NCI-H446 treated with DMSO at 0.1 percent for 48 hours (cell line): ENCODE measurements at places on chromosomes 16 and 17.

- DNase-seq, result no peak
Measured at GRCh38 chr17:27609611-27610303, 21.2 kb upstream of the LGALS9 start.

DNA sequence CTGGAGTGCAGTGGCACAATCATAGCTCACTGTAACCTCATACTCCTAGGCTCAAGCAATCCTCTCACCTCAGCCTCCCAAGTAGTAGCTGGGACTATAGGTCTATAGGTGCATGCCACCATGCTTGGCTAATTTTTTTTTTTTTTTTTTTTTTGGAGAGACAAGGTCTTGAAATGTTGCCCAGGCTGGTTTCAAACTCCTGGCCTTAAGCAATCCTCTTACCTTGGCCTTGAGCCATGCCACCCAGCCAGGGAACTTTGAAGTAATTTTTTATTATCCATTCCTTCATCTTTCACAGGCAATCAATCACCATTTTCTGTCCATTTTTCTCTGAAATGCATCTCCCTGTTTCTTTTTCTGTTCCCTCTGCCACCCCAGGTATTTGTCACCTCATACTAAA is 6.3 kb upstream of the PSMD7 start:
- no peak for DNase-seq

DNA sequence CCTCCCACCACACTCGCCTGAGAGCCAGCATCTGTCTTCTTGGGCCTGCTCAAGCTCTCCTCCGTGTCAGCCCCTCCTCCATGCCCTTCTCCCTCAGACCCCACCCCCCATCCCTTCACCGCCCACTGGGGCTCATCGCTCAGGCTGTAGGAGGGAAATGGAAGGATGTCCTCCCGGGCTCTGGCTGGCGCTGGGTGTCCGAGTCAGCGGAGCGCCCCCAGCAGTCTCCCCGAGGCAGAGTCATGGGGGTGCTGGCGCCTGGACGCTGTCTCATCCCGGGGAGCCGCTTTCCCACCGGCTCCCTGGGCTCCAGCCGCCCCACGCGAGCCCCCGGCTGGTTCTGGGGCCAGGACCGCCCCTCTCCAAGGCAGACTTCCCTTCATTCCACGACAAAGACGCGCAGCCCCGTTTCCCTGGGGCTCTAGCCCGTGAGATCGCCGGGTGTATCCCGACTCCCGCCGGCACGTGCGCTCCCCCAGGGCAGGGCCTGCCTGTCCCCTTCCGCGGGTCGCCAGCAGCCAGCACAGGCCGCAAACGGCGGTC is 428 bp upstream of the ANTKMT start:
- peak; percentile 20 for DNase-seq

DNA sequence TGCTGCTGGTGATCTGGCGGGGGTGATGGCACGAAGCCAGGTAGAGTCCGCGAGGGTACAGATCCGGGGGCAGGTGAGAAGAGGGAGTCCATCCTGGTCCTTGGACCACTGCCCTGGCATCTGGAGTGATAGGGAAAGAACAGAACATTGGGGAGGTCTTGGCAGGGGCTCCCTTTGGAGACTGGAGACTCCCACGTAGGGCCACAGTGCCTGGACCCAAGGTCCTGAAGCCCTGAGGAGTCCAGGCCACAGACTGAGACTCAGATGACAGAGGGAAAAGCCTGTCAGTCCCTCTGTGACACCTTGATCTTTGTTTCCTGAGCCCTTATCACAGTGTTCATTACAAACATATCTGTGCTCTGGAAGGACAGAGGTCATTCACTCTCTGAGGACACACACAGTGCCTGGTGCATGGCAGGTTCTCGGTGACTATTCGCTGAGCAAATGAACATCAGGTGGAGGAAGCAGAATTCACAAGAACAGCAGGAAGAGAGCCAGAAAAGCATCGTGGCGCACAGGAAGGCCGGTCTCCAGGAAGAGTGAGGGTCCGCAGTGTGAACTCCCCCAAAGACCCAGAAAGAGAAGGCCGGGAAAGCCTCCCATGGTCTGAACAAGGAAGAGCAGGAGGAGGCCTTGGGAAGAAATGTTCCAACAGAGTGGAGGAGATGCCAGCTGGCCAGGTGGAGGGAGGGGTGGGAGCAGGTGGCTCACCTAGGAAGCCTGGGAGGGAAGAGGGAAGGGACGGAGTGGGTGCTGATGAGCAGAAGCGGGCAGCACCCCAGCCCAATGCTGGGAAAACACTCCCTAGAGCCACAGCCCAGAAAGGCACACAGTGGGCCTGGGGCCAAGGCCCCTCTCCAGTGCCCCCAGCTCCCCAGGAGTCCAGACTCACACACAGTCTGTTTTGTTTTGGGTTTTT is 20.5 kb downstream of the PEMT start:
- DNase-seq, result no peak

GRCh38 chr17:42079541-42079940 is 18.7 kb downstream of the ZNF385C start:
- no peak for DNase-seq

- no peak for DNase-seq
Measured at GRCh38 chr17:14144508-14144907, 75.2 kb downstream of the COX10 start.

DNA sequence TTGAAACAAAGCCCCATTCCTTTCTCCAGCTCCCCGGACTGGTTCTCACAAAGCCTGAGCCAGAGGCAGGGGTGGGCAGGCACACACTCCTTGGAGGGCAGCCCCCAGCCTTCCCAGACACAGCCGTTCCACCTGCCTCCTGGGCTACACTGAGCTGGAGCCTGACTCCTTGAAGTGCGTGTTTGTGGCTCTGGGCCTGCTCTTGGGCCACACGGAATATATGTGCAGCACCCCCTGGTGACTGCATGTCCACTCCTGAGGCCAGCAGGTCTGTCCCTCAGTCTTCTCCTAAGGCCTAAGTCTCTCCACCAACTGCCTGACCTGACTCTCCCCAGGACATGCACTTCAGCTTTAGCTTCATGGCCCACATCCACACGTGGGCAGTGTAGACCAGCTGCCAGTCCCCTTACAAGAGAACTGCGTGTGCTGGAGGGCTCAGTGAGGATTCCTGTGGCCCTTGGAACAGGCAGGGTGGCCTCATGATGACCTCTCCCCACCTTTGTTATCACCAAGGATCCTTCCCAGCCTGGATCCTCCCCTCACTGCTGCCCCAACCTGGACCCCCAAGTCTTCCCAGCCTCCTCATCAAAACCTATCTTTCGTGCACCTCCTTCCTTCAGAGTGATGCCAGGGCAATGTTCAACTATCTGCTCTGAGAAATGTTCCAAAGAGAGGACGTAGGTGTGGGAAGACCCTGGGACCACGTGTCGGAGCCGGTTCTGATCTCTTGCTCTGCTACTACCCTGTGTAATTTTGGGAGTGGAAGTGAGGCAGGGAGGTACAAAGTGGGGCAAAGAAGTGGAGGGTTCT is 12.4 kb upstream of the SLC6A2 start:
- DNase-seq, result no peak

GRCh38 chr17:19379361-19380065 is 1.2 kb downstream of the MAPK7 start:
- DNase-seq, result no peak

DNA sequence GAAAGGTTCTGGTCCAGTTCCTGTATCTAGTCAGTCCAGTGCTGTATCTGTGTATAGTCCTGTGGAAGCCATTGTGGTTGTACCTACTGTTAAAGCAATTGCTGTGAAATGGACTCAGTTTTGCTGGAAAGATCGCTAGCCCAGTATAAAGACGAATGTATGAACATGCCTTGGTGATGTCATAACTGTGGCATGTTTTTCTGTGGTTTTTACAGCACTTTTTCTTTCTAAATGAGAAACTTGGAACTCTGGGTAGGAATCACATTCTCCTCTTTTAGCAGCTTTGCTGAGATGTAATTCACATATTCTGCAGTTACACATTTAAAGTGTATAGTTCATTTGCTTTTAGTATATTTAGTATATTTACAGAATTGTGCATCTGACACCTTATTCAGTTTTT is 58.1 kb downstream of the MAP2K4 start:
- DNase-seq, result no peak

DNA sequence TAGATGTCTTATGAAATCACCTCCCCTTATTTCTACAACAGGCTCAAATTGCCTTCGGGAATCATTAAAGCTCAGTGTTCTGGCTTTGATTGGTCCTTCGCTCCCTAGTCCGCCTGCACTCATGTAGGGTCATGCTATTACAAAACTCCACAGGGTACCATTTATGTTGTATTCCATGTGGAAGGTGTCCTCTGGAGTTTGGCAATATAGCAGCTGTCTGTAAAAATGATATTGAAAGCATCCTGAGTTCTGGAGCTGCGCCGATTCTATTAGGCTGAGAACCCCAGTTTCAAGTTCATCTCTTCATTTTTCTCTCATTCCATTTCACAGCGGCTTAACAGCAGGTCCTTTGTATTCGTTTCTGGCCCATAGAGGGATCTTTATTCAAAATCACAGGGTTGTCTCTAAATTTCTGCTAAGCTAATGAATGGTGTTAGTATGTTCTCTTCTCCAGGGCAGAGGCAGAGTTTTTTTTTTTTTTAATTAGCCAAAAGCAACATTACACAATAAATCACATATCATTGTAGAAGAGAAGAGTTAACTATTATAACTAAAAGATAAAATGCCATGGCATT is 71.9 kb upstream of the TEKT1 start:
- no peak for DNase-seq

DNA sequence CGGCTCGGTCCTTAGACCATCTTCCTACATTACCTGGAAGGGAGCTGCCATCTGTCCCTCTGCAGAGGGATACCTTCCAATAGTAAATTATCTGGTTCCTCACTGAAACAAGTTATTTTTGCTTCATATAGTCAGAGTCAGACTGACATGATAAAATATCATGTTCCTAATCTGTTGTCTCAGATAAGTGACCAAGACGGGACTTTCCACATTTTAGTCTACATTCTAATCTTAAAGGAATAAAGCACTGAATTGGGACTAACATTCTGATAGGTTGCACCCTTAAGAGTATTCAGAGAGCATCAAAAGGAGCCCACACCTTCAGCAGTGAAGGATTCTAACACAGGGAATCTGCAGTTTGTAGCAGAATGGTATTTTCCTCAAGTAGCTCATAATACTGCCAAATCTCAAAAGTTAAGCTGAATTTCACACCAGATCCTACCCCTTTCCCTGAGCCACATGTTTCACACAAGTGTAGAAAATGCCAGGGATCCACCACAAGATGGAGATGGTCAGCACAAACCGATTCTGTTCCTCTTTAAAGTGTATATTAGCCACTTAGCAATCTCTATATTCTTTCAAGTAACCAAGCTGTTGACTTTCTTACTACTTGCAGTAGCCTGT is 13.4 kb downstream of the GINS2 start:
- DNase-seq, result no peak

DNA sequence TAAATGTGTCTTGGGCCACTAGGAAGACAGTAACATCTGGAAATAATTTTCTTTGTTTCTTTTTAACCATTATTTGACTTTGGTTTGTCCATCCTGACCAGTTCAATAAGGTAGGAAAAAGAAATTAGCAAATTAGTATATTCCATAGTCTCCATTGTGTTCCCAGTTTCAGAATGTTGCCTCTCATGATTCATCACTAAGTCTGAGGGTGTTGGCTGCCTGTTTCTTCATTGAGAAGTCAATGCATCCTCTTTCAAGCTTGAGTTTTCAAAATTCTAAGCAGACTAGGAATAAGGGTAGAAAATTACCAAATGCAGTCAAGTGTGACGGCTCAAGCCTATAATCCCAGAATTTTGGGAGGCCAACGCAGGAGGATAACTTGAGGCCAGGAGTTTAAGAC is 41.9 kb downstream of the ZFHX3 start:
- no peak for DNase-seq

GRCh38 chr17:79464318-79465010 is 146.4 kb downstream of the RBFOX3 start:
- DNase-seq, result no peak

DNA sequence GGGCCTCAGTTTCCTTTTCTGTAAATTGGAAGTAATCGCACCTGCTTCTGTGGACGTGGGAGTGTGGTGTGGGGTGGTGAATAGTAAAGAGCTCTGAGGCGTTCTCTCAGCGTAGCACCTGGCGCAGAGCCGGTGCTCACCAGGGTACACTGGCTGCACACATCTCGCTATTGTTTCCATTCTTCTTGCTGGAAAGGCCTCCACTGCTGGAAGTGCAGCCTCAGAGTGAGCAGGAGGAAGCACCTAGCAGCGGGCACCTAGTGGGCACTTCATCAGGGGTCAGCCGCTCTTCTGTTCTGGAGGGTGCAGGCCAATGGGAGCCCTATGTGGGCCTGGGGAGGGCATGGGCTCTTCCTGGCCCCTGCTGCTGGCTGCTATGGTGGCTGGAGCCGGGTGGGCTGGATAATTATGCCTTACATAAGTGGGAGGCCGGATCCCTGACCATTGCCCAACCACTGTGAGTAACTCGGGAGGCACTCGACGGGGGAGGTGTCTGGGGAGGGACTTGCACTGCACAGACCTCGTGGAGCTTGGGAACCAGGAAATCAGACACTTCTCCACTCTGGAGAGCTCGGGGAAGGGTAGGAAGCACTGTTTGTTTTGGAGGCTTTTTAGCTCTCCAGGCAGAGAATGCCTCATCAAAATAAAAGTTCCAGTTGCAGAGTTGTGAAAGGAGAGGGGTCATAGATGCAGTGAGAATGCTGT is 1.7 kb downstream of the MAP2K3 start:
- peak; percentile 13 for DNase-seq

- DNase-seq, result no peak
Measured at GRCh38 chr16:51431517-51432241, 280.6 kb upstream of the SALL1 start.

DNA sequence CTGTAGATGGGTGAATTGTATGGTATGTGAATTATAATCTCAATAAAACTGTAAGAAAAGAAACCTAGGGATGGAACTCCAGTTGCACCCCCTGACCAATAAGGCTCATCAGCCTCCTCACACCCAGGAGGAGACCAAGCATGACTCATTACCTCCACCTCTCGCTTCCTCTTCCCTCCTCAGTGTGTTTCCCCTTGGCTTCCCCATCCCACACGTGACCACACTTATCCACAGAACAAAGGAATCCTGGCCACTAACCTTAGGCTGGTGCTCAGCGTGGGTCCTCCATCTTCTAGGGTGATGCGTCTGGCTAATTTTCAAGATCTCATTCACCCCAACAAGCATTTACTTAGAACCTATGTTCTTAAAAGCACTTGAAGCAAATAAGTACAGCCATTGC is 36.2 kb upstream of the MAP3K14 start:
- DNase-seq, result no peak

DNA sequence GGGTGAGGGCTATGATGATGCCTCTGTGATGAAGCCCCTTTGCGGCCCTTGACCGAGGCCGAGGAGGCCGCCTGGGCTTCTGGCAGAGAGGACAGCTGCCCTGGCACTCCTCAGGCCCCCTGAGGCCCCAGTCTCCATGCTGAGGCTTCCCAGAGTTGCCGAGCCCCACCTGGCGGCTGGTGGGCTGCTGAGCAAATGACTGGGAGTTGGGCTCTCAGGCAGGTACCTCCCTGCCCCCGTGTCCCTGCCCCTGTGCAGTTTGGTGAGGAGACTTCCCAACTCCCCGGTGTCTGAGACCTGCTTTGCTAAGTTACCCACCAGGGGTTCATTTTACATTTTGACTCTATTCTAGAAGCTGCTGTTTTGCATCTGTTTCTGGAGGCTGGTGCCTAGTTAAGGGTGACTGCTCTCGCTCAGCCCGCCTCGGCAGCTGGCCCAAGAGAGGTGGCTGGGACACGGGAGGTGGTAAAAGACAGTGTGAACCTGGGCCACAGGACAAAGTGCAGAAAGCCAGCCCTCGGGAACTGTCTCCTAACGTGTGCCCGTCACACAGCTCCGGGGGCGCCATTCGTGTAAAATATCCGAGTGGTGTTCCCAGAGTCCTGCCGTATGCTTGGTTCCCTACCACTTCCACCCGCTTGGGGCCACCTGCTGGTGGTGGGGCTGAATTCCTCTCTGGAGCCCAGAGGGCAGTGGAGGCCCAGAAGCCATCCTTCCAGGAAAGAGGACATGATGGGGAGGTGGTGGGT is 134.5 kb downstream of the RAB11FIP4 start:
- no peak for DNase-seq

GRCh38 chr16:65579050-65579449 is 457.2 kb upstream of the CDH11 start:
- no peak for DNase-seq
